M059J (cell line): ENCODE measurements at places on chromosomes 3 and 15.

- peak; percentile 59 for DNase-seq
These were observed 105.1 kb downstream of the ZMAT3 start for GRCh38 chr3:178966299-178967176.

GRCh38 chr3:29144361-29144760 is 136.5 kb upstream of the RBMS3 start:
- DNase-seq = no peak

- DNase-seq = no peak
These were observed 523.9 kb upstream of the RGMA start for GRCh38 chr15:93612953-93613352.

- DNase-seq = no peak
These were observed 53.6 kb downstream of the FEZF2 start for GRCh38 chr3:62319570-62320243.
